ENCODE measurements at places on chromosomes 5 and 9.

GRCh38 chr9:27653246-27653645, 80.0 kb upstream of the C9orf72 start:
- DNase-seq: no peak

DNA sequence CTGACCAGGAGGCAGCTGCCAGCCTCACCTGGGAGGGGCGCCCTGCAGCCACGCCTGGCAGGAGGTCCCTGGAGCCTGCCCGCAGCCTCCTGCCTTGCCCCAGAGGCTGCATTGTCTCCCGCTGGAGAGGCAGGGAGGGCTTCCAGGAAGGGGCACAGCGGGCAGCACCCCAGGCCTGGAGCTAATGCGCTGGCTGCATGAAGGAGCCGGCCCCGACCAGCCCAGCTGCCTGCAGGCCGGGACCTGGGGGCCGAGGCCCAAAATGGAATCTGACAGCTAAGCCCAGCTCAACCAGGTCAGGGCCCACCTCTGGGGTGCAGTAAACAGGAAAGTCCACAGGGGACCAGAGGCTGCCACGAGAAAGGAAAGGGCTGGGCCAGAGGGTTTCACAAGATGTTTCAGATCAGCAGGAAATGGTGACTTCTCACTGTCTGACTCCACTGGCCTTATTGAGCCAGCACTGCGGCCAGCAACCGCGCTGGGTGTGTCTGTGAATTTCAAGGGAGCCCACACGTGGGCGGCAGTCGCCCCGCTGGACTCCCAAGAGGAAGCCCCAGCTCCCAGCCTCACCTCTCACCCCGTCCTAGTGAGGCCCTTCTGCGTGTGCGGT, 18.6 kb upstream of the NOTCH1 start:
- DNase-seq: no peak

DNA sequence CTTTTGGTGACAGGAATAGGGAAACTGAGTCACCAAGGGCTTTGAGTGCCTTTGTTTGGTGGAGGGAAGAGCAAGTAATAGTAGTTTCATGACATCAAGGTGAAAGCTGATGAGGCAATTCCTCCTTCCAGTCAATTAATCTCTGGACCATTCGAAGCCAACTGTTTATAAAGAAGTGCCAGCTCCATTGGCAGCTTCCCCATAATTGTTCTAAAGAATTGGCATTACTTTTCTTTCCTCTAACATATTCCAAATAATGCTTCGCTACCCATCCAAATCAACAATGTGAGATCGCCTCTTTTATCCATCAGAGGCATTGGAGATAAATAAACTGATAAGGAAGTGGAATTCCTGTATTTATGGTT, 132.4 kb downstream of the NPR3 start:
- DNase-seq: no peak

DNA sequence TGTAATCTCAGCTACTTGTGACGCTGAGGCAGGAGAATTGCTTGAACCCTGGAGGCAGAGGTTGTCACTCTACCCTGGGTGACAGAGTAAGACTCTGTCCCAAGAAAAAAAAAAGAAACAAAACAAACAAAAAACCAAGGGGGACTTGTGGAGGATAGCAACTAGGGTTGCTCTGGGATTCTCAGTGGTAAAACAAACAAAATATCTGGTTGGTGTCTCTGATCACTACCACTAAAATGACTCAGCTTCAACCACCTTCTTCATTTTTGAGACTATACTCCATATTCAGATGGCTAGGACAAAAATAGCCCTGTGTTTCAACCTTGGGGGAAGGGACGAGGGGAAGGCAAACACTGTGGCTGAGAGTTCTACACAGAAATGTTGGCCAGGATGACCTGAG, 110.3 kb downstream of the ARRDC3 start:
- no peak for DNase-seq

DNA sequence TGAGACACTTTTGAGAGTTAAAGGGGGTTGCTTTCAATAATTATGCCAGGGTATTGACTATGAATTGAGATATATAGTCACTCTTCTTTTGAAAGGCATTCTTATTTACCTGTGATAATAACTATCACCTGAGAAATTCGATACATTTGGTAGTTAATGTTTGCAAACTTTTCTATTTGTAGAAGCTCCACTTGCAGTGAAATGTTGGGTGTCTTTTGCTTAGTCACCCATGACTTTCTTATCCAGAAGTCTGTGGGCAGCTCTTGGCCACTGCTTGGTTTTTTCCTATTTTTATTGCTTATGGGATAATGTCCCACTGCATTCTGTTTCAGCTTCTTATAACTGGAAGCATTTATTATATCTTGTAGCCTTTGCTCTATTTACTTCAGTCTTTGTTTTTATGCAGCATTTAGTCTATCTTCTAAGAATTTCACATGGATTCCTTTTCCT, 3.9 kb downstream of the MACIR start:
- no peak for DNase-seq

DNA sequence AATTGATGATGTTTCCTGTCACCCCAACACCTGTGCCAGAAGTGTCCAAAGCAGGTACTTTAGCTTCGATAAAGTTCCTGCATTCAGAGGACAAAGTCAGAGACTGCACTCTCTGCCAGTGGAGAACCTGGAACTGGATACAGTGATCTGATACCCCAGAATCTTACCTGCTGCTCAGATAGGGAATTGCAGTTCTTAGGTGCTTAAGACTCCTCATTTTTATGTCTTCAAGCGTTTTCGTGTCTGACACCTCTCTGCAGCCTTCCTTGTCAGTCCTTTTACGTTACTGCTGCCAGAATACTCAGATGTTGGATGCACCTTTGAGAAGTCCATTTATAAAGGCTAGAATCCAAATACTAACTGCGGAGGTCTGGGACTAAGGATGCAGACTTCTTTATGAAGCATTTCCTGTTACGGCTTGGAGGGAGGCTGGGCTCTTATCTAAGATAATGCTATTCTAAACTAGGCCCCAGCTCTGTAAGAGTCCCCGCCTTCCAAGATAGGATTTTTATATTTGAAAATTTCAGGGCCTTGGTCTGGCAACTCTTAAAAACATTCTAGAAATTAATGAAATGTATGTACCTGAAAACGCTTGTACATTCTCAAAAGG, 1.9 kb downstream of the ISOC1 start:
- no peak for DNase-seq

GRCh38 chr5:61082516-61083280, 79.6 kb downstream of the SMIM15 start:
- no peak for DNase-seq

- no peak for DNase-seq
Measured at GRCh38 chr9:98885575-98886295, 58.0 kb upstream of the COL15A1 start.

- DNase-seq: peak; percentile 28
Measured at GRCh38 chr5:115685490-115685889, 59.7 kb upstream of the TMED7 start.

- peak; percentile 25 for DNase-seq
Measured at GRCh38 chr9:18748251-18748701, 274.3 kb downstream of the ADAMTSL1 start.

GRCh38 chr9:99180662-99181061, 41.1 kb downstream of the ALG2 start:
- DNase-seq: no peak

GRCh38 chr5:97508864-97509263, 325.8 kb upstream of the RIOK2 start:
- DNase-seq: no peak

- DNase-seq: no peak
Measured at GRCh38 chr5:109788596-109788995, 98.9 kb downstream of the MAN2A1 start.

- DNase-seq: no peak
Measured at GRCh38 chr5:67005737-67006499, 190.7 kb downstream of the CD180 start.

DNA sequence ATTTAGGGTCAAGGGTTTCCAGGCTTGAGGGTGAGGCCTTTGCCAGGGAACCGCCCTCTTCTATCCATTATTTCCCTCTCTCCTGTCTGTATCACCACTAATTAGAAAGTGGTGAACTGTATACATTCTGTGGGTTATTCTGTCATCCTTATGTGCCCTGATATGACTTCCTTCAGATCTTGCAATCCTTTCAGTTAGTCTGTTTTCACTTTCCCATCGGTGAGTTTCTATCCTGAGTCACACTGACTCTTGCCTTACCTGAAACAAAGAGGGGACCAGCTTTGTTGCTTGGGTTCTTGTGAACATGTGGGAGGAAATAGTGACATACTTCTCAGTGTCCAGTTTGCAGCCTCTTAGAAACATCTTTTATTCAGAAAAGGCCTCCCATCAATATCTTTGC, 205.4 kb upstream of the GHR start:
- no peak for DNase-seq

- DNase-seq: peak; percentile 58
Measured at GRCh38 chr9:95552814-95553546, 36.2 kb upstream of the PTCH1 start.

DNA sequence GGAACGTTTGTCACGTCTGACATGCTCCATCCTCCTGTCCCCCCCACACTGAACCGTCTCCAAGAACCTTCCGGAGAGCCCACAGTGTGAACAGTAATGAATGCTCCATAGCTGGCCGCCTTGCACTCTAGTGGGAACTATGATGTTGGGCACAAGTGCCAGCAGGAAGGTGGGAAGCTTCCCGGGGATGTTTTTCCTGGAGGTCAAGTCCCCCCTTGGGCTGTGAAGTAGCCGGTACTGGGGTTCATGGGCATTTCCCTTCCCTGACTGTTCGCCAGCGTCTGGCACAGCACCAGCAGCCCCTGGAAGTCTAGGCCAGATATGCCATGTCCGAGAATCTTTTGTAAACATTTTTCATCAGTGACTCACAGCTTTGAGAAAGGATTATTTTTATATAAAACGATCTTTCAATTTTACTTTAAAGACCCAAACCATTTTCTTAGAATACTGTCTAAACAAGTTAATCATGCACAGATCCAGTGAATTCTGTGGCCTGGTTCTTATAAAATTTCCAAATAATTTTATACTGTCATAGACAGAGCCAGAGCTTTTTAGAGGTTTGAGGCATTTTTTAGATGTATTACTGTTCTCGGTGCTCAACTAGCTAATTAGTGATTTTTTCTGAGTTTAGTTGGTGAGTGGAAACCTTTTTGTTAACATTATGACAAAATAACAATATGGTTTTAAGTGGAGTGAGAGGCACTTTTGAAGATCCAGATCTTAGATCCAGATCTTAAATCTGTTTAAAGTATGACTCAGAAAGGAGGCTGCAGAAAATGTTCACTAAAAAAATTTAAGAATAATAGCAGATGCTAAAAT, 11.6 kb downstream of the ABL1 start:
- DNase-seq: no peak

- DNase-seq: no peak
Measured at GRCh38 chr5:144436007-144436406, 265.3 kb downstream of the KCTD16 start.

- no peak for DNase-seq
Measured at GRCh38 chr5:75567710-75568109, 43.5 kb upstream of the ANKDD1B start.

DNA sequence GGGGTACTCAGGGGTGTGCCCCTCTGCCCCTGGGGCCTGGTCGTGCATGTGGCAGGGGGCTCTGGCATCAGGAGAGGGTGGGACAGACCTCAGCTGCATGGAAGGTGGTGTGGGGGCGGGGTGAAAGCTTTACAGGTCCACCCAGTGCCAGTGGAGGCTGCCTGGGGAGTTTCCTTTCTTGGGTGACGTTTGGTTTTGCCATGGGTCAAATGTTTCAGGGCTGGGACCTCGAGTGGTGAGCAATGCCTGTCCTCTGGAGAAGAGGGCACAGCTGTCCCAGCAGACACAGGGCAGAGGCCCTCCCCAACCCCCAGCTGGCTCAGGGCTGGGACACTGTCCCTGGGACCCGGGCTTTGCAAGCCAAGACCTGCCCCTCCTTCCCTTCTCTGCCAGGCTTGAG, 3.6 kb downstream of the RXRA start:
- no peak for DNase-seq

- no peak for DNase-seq
Measured at GRCh38 chr5:6464441-6464840, 15.8 kb downstream of the UBE2QL1 start.

DNA sequence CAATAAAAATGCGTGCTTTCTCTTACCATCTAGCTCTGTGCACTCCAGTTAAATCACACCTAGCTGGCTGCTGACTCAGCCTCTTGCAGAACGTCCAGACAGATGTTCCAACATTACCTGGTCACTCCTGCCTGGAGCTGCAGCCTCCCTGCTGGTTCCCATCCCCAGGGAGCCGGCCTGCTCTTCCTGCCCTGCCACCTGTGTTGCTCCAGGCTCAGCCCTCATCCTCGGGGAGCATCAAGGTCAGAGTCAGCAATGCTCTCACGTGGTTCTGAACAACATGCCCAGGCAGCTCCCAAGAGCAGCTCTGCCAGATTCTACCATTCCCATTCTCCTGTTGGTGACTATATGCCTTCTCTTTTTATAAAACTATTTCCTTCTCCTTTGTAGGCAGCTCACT, 81.3 kb downstream of the GADD45G start:
- DNase-seq: no peak

All from lung (tissue), 17 donors.